ENCODE measurements at places on chromosomes 5 and 9.

DNA sequence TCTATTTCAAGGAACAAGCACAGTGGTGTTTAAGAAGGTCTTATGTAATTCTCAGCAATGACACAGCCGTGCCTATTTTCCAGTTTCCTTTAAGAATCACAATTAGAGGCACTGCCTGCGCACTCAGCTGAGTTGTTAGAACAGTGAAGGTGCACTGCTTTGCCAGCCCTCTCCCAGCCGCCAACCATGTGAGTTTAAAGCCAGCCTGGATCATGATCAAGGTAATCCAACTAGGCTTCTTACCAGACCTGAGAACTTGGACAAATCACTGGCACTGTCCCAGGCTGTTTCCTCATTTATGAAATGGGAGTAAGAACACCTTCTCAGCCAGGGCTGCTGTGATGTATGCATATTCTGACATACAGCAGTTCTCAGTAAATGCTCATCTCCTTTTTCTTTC lies 99.6 kb downstream of the ASTN2 start:
- no peak for DNase-seq

DNA sequence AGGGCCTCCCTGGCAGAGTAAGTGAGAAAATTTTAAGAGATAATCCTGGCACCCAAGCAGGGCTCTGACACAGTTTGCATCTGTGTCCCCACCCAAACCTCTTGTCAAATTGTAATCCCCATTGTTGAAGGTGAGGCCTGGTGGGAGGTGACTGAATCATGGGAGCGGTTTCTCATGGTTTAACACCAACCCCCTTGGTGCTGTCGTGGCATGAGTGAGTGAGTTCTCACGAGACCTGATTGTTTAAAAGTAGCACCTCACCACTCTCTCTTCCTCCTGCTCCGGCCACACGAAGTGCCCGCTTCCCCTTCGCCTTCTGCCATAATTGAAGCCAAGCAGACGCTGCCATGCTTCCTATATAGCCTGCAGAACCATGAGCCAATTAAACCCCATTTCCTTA lies 80.1 kb downstream of the FBXW11 start:
- DNase-seq: no peak

DNA sequence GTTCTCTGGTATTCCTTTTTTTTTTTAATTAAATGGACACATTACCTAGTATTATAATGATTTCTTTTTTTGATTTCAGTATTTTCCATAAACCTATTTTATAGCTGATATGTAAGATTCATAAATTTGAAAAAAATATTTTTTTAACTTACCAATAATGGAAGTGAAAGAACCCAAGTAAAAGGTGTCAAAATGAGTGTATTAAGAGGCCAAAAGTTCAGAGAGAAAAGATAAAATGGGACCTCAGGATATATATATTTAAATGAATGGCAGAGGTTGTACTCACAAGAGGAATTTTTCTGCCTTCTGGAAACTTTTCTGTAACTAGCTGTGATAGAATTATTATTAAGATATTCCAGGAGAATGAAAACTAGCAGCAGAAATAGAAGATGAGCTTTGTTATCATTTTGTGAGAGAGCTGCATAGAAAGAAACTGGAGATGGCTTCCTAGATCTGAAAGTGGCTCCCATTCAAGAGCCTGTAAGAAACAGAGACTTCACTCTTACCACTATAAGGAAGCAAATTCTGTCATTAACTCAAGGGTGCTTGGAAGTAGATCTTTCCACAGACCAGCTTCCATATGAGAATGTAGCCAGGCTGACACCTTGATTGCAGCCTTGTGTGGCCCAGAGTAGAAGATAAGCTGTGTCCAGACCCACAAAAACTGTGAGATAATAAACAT lies 91.7 kb downstream of the MRPS30 start:
- no peak for DNase-seq

- no peak for DNase-seq
These were observed 42.4 kb upstream of the SMIM32 start for GRCh38 chr5:136235321-136235720.

- DNase-seq: peak; percentile 25
These were observed 7.7 kb upstream of the TSLP start for GRCh38 chr5:111063709-111064322.

- no peak for DNase-seq
These were observed 88.6 kb downstream of the GNAQ start for GRCh38 chr9:77943057-77943456.

DNA sequence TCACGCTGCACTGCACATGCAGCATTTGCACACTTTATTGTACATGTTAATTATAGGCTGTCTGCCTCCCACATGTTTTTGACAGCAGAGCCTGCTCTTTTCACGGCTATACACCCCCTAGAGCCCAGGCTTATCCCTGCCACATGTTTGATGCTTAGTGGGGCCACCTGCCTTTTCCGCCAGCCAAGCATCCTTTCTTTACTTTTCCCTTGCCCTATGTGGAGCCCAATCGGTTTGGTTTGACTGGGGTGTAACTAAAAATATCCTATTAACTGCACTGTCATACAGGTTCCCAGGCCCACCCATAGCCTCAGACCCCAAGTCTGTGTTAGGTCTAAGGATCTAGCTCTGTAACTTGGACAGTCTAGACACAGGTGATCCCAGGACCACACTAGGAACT lies 18.9 kb upstream of the S1PR3 start:
- no peak for DNase-seq

DNA sequence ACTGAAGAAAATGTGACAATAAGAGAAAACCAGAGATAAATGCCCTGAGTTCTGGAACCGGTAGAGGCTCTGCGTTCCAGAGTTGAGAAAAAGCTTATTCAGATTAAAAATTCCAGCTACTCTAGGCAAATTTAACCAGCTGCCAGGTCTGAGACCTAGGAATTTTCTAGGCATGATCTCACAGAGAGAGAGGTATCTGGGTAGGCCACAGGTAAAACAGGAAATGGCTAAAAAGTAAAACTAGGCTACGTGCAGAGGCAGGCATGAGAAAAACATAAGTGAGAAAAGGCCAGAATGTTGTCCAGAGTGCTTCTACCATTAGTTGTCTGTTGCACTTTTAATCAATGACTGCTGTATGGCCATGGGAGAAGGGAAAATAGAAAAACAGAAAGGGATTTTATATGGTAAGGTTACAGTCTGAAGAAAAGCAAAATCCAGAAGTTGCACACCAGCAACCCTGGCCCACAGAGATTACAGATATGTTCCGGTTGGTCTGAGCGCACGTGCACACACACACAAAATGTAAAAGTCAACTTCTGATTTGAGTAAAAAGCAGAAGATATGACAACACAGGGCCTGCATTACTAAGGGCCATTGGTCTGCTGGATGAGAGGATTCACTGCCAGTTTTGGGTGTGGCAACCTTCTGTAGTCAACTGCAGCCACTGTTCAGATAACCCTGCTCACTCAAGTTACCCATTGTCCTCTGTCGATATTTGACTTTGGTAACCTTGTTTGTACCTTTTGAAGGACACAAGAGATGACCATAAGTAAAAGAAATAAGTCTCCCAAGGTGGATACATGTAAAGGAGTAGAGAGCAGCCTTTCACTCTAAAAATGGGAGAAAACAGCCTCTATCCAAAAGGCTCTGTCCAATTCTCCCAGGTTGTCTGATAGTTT lies 266.0 kb downstream of the DTWD2 start:
- DNase-seq: no peak

DNA sequence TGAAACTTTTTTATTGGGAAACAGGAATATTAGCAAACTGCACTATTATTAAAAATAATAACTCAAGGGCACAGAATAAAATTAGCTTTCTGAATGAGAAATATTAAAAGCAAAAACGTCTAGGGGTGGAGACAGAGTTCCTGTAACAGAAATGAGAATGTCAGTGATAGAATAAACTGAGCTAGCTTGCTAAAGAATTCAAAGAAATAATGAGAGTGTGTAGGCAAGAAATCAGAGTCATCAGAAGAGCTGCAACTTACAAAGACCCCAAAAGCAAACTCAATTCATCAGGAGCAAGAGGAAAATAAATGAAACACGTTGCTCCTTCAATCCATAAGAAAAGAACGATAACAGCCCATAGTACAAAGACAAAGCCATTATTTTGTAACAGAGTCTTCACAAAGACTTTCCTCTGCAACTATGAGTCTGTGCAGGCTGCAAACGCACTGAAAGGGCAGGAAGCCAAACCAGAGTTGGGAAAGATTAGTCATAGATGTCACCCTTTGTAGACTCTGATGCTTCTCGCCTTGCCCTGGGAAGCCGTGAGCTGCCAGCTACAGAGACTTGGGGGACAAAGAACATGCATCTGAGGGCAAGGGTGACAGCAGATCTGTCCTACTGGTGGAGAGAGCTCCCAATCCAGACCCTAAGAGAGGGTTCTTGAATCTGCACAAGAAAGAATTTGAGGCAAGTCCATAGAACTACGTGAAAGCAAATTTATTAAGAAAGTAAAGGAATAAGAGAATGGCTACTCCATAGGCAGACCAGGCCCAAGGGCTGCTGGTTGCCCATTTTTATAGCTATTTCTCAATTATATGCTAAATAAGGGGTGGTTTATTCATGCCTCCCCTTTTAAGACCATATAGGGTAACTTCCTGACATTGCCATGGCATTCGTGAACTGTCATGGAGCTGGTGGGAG lies 40.8 kb downstream of the SHC3 start:
- no peak for DNase-seq

DNA sequence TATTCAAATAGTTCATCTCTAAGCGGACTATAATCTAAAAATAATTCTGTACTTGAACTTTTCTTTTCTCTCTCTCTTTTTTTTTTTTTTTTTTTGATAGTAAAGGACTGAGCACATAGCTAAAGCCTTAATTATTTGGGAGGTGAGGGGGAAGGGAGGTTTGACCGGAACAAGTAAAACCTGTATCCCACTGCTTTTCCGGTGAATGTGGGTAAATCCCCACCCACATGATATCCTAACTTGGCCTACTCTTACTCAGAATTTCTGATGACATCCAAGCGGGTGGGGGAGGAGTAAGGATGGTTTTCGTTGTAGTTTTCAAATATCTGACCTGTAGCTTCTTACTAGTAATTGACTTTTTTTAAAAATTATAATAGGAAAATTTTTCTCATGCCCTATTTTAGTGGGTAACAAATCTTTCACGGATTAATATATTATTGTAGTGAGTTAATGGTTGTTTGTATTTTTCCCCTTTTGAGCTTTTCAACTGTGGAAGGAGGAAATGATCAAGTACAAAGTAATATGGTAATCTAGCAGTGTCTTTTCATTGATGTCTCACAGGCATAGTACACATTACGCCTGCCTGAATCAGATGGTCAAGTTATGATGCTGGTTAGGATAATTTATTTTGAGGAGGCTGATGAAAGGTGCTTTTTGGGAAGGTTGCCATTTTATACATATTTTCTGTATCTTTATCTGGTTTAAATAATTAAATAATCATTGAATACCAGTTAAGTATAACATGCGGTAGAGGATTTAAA lies 2.2 kb upstream of the ELL2 start:
- no peak for DNase-seq

DNA sequence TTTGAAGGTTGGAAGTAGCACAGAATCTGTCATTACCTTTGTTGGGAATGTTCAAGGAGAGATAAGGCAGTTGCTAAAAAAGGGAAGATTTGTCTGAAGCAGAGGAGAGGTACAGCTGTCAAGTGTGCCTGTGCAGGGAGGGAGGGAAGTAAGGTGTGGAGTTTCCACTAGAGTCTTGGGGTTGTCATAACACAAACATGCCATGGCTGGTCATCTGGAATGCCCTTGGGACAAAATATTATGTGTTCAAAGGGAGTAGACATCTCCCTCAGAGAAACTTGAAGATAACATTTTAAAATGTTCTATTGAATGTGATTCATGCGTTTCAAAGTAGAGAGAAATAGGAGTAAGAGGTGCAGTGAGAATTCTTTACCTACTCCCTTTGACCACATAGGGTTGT lies 95.0 kb downstream of the MUSK start:
- DNase-seq: no peak

GRCh38 chr5:524973-525761 lies 918 bp upstream of the SLC9A3 start:
- DNase-seq: no peak

DNA sequence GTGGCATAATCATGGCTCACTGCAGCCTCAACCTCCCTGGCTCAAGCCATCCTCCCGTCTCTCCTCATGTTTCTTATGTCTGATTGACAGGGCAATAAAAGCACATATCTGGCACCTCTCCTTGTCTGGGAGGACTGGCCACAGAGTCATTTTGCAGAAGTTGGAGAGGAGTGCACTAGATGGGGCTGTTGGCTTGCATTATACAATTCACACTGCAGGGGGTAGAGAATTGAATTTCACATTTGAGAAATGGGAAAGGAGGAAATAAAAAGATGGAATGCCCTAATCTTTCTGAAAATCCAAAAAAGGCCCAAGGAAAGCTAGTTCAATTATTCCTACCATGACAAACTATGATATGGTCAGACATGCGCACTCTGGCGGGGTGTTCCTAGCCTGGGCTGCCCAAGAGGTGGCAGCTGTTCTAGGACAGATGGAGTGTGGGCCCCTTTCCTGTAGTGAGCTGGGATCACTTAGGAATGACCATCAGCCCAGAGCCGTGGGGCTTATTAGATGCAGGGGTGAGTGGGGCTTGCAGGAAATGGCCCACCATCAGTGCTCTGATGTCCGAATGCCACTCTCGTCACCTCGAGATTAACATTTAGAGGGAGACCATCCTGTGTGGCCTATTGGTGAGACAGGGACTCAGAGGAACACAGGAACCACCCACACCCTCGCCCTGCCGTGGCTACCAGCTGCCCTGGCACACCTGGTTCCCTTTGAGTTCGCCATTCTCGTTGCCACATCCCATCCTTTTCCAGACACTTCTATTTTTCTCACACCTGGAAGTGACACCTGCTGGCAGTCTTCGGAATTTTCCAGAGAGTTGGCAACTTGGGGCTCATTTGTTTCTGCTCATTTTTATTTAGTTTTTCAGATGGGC lies 21.8 kb upstream of the ANKRD18A start:
- peak; percentile 31 for DNase-seq

- DNase-seq: no peak
These were observed 104.0 kb upstream of the ATP10B start for GRCh38 chr5:160956051-160956450.

DNA sequence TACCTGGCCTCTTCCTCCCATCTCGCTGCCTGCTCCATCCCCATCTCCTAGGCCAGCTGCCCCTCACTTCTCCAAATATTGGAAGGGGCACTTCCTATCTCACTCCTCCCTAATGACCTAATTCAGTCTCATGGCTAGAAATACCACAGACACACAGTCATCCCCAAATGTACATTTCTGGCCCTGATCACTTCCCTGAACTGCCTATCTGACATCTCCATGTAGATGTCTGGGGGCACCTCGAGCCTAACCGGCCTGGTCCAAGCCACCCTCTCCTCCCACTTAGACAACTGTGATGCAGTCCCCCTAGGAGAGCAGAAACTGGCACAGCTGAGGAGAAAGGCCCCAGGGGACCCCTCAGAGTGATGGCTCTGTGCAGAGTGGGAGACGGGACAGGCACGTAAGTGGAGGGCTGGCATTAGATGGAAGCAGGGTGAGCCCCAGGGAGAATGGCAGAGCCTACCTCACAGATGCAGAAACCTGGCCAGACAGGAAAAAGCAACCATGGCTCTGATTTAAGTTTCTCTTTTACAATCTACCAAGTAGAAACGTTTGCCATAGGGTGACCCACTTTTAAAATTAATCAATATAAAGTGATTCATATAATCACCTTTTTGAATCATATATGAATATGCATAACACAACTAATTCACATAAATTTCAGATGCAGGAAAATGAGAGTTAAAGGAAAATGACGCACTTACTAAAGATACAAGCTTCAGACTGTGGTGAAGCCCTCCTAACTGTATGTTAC lies 22.1 kb downstream of the CAMSAP1 start:
- DNase-seq: no peak

- no peak for DNase-seq
These were observed 699.0 kb downstream of the MAT2B start for GRCh38 chr5:164204338-164204946.
